ENCODE measurements at places on chromosomes 4 and X.

GRCh38 chrX:155313766-155314165 lies 20.6 kb downstream of the CLIC2 start:
- DNase-seq: no peak

GRCh38 chrX:115337491-115338144 lies 48.1 kb downstream of the LUZP4 start:
- DNase-seq: no peak

DNA sequence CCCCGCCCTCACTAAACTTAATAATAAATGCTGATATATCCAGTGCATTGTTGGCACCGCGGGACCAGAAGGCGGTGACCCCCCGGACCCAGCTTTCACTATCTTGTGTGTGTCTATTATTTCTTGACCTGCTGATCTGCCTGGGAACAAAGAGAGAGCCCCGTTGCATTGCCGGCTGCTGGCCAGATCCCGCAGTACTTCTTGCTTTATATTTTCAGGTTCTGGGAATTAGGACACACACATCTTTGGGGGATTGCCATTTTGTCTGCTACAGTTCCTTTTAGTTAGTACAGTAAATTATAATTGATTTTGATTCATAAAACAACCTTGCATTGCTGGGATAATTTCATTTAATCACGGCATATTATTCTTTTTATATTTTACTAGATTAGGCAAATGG lies 2.2 kb upstream of the RTL8B start:
- DNase-seq: no peak

DNA sequence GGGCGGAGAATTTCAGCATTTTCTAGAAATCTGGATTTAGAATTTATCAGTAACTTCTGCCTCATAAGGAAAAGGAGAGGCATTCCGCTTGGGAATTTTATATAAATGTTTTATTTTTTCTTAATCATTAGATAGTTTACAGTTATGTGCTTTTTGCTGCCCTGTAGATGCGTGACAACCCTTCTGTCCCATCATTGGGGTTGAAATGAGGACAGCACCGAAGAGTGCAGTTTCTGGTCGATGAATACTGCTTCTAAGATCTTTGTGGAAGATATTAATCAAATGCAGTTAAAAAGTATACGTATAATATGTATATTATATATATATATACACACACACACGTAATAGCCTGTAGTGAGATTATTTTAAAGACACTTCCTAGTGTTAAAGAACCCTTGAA lies 1.5 kb downstream of the RBPJ start:
- no peak for DNase-seq

- DNase-seq: no peak
Measured at GRCh38 chr4:8560265-8561047, 19.7 kb upstream of the GPR78 start.

DNA sequence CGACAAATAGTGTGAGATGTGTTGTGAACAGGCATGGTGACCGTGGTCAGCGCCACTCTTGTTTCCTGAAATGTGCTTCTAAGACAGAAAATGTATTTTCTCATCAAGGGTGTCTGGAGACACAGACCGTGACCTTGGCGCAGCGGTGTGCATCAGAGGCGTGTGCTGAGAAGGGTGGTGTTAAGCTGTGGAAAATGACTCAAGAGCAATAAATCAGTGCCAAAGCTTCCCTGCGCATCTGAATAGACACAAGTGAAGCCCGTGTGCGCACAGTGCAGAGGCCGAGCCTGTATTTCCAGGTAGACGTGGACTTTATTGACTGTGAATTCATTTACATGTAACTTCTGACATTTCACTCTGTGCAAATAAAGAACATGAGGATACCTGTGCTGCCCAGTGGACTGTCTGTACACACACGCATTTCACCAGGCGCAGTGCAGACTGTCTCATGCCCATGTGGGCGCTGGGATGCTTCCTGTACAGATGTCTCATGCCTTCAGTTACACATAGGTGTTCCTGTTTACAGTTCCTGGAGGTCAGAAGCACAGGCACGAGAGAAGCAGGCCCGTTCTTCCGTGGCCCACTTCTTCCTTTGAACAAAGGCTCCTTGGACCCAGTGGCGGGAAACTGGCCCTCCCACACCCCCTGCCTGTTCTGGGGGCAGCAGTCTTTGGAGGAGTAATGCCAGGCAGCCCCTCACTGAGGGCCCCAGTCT lies 31.9 kb downstream of the NSG1 start:
- no peak for DNase-seq

DNA sequence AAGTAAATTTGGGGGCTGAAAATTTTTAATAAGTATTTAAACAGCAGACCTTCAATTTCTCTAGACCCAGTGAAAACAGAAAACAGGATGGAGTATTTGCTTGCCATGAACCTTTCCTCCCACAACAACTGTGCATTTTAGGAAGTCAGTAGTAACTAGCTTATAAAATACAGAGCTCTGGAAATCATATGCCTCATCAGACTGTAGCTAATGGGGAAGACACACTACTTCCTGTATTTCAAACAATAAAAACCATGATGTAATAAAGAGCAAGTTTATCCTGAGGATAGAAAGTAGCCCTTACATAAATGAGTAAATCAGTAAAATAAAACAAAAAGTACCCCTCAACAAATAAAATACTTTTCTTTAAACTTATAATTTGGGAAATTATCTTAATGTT lies 280.1 kb upstream of the ZFP42 start:
- DNase-seq: no peak

DNA sequence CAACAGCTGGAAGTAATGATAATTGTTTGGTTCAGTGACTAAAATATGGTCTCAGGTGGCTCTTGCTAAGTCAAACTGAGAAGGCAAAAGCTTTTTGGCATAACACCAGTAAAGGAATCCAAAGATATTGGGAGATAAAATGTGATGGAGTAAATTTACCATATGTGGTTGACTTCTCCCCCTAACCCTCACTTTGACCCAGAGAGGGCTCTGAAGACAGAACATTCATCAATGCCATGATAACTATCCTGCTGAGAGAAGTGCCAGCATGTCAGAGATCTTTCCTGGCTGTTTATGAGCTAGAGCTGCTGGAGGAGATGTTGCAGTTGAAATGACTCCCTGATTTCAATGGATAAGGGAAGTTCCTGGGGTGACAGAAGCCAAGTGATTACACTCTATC lies 213.4 kb downstream of the SPCS3 start:
- DNase-seq: no peak

- no peak for DNase-seq
Measured at GRCh38 chr4:176409627-176410026, 89.9 kb downstream of the SPCS3 start.

DNA sequence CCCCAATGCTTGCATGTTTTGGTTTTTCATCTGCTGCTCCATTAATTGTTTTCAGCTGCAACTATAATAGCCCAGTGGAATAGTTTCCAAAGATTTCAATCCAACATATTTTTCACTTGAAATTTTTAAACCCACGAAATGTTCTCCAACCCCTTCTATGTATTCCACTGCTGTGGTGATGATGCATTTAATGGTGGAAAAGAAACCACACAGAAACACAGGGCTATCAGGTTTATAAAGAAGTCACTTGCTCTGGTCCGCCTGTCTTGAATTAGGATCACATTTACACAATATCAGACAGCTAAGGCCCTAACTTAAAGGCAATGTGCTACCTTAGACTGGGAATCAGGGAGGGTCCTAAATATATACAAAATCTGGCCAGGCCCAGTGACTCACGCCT lies 35.0 kb downstream of the OPHN1 start:
- DNase-seq: no peak

GRCh38 chrX:11287505-11287904 lies 5.7 kb upstream of the AMELX start:
- no peak for DNase-seq

DNA sequence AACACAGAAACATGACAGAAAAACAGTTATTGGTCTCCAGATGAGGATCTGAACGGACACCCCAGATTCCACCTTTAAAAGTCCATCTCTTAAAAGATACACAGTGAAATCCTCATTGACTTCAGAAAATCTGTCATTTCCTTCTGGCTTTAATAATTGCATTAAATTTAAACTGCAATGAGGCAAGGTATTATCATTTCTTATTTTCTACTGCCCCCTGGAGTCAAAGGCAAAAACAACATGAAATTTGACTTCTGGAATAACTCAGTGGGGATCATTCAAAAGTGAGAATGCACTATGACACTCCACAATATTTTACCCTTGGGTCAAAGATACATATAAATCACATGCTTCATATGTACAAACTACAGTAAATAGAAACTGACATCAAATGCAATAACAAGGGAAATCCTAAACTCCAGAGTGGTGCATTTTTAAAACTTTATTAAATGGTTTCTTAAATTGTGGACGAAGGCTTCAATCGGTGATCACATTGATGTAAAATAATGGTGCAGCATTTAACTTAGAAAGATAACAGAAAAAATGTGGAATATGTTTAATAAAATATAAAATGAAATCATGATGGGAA lies 56.4 kb upstream of the SPANXN1 start:
- DNase-seq: no peak

DNA sequence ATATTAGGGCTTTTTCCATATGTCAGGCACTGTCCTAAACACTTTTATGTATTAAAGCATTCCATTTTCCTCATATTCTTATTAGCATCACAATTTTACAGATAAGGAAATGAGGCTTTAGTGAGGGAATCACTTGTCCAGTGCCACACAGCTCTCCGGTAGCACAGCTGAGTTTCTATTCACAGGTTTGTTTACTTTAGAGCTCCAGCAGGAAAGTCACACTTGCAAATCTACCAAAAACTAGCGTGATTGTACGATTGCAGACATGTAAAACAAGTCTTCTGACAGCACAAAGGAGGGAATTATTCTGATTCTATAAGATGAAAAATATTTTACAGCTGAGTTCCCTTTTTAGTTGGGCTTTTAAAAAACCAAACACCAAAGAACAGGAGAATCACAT lies 472.1 kb downstream of the TMA16 start:
- no peak for DNase-seq

DNA sequence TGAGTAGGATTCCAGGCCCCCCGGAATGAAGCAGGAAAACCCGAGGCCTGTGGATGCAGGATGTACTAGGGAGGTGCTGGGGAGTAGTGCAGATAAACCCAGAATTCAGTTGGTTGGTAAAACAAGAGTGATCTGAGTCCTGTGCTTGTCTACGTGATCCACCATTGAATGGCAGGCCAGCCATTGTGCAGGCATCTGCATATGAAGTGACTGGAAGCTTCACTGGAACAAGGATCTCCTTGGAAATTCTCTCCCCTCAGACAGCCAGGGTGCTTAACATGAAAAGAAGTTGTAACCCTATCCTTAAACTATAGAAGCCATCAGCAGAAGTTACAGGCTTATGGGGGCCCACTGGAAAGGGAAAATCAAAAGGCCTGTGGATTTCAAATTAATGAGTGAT lies 656 bp upstream of the GSPT2 start:
- no peak for DNase-seq

DNA sequence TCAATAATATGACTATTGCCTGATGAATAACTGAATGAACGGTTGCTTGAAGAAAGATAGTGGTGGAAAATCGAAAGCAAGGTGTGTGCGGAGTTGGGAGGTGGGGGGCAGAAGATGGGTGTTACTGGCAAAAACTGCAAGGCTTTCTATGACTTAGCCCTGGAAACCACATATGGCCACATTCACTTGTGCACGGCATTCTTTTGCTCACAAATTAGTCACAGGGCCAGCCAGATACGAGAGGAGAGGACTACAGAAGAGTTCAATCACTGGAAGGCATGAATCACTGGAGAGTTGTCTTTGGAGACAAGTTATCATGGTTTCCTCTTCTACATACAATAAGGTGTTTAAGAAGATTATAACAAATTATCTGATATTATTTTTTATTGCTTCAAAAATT lies 626.5 kb upstream of the CPEB2 start:
- DNase-seq: no peak

- DNase-seq: no peak
Measured at GRCh38 chr4:566508-567295, 9.4 kb downstream of the TMEM271 start.

DNA sequence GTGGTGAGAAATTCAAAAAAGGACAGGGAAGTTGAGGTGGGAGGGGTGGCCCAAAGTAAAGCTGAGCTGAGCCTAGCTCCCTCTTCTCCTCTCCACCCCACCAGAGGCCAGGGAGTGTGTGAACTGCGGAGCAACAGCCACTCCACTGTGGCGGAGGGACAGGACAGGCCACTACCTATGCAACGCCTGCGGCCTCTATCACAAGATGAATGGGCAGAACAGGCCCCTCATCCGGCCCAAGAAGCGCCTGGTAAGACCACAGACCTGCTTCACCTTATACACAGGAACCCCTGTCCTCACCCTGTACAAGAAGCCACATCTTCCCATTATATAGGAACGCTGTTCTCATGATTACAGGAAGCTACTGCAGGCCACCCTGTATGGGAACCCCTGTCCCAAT lies 5.8 kb downstream of the GATA1 start:
- no peak for DNase-seq

DNA sequence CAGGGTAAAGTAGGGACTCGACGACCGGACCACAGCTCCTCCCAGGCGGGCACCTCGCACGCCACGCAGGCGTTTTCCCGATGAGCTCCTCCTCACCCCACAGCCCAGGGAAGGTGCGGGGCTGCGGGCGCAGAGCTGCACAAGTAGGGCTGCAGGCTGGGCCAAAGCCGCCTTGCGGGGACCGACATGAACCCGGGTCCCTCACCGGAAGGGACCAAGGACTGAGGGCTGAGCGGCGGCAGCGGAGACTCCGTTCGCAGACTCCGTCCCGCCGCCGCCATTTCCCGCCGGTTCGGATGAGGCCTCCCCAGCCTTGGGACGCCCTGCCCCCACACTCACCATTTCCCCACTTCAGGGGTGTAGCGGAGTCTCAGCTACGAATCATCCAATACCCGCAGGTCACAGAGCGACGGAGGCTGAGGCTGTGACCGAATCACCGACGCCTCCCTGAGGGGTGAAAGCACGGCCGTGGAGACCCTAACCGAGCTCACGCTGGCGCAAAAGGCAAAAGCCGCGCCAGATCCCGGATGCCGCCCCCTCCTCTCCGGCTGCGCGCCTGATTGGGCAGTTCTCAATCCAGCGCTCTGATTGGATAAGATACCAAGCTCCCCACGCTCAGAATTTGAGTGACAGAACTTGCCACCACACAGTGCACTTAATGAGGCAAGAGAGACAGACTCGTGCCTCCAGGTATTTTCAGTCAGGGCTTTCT lies at the start of gene ZNF732:
Gene ZNF732, minus strand, starts transcription at position 506 of the 712 bp plus-strand sequence. Its CDS starts 164 bp downstream, at position 342.
- no peak for DNase-seq

GRCh38 chr4:75549019-75549418 lies 6.8 kb upstream of the ODAPH start:
- no peak for DNase-seq

DNA sequence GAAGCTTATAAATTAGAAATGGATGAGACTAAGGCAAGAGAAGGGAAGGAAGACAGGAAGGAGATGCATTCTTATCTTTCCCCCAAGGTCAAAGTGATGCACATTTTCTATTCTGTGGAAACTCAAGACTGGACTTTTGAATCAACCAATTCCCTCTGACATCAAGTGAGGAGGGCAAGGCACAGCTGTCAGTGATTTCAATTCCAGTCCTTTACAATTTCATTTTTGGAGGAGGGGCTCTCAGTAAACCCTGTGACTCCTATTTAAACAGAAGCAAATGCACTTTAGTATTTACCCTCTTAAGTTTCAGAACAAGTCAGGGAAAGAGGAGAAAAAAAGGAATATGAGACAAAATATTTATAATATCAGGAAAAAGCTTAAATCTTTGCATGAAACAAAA lies 134.0 kb downstream of the MGST2 start:
- DNase-seq: no peak
